Hepatocyte (in vitro differentiated cells): ENCODE measurements at places on chromosomes 2 and 18. TPM values are rescaled to one million over a fixed set of nuclear protein-coding genes. Genes with fewer than 3 reads are reported as not detected.

GRCh38 chr2:220221992-220222391, 594.6 kb downstream of the SLC4A3 start:
- no peaks in the 10 kb centered on the region for H3K27me3 ChIP-seq
- H3K36me3 ChIP-seq = no peaks in the 10 kb centered on the region
- H3K4me1 ChIP-seq = peaks cover 12% of the 10 kb centered on the region
- DNase-seq = no peak
- no peak overlapping the region for H3K4me3 ChIP-seq

ZNF804A gene
- total RNA-seq = 2.3 and 2.4 TPM in 2 replicates

B4GALT6 gene
- 10.3 and 14.1 TPM in 2 replicates for total RNA-seq

SLC19A3 gene
- total RNA-seq = 19.7 and 21.8 TPM in 2 replicates

DNA sequence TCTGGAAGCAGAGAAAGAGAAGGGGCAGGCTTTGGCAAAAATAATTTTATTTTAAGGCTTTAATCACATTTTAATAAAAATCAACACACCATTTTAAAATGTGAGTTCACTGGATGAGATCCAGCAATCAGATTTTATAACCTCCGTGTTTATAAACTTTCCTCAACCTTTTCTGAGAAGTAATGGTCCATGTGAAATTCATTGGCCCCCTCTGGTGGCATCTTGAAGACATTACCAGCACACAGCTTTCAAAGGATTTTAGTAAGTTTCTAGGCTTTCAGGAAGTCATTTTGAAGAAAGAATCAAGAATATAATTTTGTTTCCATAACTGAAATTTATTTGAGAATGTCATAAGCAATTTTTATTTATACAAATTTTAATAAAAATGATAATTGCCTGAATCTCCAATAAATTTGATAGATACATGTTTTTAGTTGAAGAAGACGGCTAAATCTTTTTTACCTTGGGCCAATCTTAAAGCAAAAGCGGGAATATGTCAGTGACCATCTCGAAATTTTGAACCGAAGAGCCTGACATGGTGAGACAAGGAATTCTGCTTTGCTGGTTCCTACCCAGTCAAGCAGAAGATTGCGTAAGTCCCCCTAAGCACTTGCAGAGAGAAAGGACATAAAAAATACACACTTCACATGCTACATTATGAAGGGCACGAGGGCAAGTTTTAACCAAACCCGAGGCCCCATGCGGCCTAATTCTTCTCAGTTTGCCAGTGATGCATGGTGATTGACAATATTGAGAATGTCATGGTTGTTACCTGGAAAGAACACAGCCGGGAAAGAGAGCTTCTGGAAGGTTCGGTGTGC, 128.4 kb upstream of the CBLN2 start:
- H3K4me3 ChIP-seq = no peak overlapping the region
- peak; percentile 63 for DNase-seq
- no peaks in the 10 kb centered on the region for H3K36me3 ChIP-seq
- no peak overlapping the region for H3K27ac ChIP-seq
- H3K4me1 ChIP-seq = no peaks in the 10 kb centered on the region

GRCh38 chr2:129456691-129457090, 522.8 kb upstream of the RAB6C start:
- H3K4me3 ChIP-seq = no peak overlapping the region
- H3K4me1 ChIP-seq = no peaks in the 10 kb centered on the region
- no peak overlapping the region for H3K27ac ChIP-seq
- no peaks in the 10 kb centered on the region for H3K36me3 ChIP-seq
- DNase-seq = no peak
- H3K27me3 ChIP-seq = no peaks in the 10 kb centered on the region

GRCh38 chr2:219017201-219017931, 23.9 kb downstream of the CFAP65 start:
- H3K4me1 ChIP-seq = no peaks in the 10 kb centered on the region
- H3K4me3 ChIP-seq = no peak overlapping the region
- no peaks in the 10 kb centered on the region for H3K36me3 ChIP-seq
- DNase-seq = no peak
- H3K27ac ChIP-seq = no peak overlapping the region
- peaks cover 3% of the 10 kb centered on the region for H3K27me3 ChIP-seq

- H3K27ac ChIP-seq = no peak overlapping the region
- H3K27me3 ChIP-seq = no peaks in the 10 kb centered on the region
- DNase-seq = no peak
- no peaks in the 10 kb centered on the region for H3K36me3 ChIP-seq
- no peak overlapping the region for H3K4me3 ChIP-seq
- H3K4me1 ChIP-seq = peaks cover 17% of the 10 kb centered on the region
Observed at GRCh38 chr2:239829326-239829725, 195.8 kb downstream of the NDUFA10 start.

LONRF2 gene
- total RNA-seq = 1.4 and 1.9 TPM in 2 replicates

- no peaks in the 10 kb centered on the region for H3K36me3 ChIP-seq
- DNase-seq = peak; percentile 56
- no peaks in the 10 kb centered on the region for H3K4me1 ChIP-seq
- H3K27ac ChIP-seq = peak overlapping the region; percentile 35
- no peak overlapping the region for H3K4me3 ChIP-seq
- H3K27me3 ChIP-seq = no peaks in the 10 kb centered on the region
Observed at GRCh38 chr2:146982393-146982846, 862.4 kb upstream of the ACVR2A start.

GRCh38 chr2:142131010-142131669, at the start of gene LRP1B:
Gene LRP1B, minus strand, starts transcription at chr2:142131016. Its CDS starts 287 bp downstream, at chr2:142130729.
- H3K4me1 ChIP-seq = no peaks in the 10 kb centered on the region
- peak within 1 kb of the TSS; percentile 77 for H3K4me3 ChIP-seq
- DNase-seq = peak; percentile 23
- H3K27me3 ChIP-seq = peaks cover 33% of the 10 kb centered on the region
- H3K36me3 ChIP-seq = no peaks in the 10 kb centered on the region

DNA sequence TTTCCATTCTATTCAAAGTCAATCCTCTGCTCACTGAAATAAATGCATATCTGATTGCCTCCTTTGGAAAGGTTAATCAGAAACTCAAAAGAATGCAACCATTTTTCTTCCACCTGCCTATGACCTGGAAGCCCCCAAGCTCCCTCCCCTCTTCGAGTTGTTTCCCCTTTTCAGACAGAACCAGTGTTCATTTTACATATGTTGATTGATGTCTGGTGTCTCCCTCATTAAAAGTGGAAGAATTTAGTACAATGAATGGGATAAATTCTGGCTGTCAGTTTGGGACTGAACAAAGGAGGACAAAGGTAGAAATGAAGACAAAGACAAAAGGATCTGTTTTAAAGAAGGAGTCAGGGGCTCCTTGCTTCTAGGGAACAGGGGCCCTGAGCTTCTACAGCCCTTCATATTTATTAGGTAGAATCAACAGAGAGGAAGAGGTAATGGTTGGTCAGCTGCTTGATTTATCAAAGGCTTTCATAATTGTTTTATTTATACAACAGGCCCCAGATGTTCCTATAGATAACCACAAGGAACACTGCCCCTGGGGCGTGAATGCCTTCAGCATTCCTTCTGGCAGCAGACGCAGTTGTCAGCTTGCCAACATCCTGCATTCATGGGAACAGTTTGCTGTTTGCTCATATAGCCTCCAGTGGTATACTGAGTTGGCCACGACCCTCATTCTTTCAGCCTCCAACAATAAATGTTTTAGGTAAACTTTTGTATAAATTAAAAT, 949.8 kb upstream of the LRATD1 start:
- H3K27ac ChIP-seq = no peak overlapping the region
- DNase-seq = no peak
- no peak overlapping the region for H3K4me3 ChIP-seq

RTP5 gene
- total RNA-seq = not detected in 2 replicates

DNA sequence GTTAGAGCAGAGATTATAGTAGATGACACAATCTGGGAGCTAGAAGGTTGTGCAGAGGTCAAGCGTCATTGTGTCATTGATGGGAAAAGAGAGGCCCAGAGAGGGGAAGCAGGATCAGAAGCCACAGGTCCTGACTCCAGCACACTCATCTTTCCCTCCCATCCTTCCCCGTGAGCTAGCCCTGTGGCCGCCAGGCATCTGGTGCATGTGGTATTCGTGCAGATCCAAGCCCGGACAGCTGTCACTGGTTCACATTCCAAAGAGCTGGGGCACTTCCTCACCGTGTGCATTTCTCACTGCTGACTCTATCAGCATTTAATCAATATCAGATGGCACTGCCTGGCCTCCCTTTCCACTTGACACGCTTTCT, 94.1 kb upstream of the THOC1 start:
- H3K36me3 ChIP-seq = no peaks in the 10 kb centered on the region
- no peak overlapping the region for H3K4me3 ChIP-seq
- peak overlapping the region; percentile 90 for H3K27ac ChIP-seq
- no peaks in the 10 kb centered on the region for H3K27me3 ChIP-seq
- DNase-seq = peak; percentile 65

GRCh38 chr2:39215545-39215944, 28.2 kb downstream of the CDKL4 start:
- H3K4me1 ChIP-seq = no peaks in the 10 kb centered on the region
- DNase-seq = no peak
- no peak overlapping the region for H3K27ac ChIP-seq
- no peaks in the 10 kb centered on the region for H3K27me3 ChIP-seq
- no peak overlapping the region for H3K4me3 ChIP-seq

DNA sequence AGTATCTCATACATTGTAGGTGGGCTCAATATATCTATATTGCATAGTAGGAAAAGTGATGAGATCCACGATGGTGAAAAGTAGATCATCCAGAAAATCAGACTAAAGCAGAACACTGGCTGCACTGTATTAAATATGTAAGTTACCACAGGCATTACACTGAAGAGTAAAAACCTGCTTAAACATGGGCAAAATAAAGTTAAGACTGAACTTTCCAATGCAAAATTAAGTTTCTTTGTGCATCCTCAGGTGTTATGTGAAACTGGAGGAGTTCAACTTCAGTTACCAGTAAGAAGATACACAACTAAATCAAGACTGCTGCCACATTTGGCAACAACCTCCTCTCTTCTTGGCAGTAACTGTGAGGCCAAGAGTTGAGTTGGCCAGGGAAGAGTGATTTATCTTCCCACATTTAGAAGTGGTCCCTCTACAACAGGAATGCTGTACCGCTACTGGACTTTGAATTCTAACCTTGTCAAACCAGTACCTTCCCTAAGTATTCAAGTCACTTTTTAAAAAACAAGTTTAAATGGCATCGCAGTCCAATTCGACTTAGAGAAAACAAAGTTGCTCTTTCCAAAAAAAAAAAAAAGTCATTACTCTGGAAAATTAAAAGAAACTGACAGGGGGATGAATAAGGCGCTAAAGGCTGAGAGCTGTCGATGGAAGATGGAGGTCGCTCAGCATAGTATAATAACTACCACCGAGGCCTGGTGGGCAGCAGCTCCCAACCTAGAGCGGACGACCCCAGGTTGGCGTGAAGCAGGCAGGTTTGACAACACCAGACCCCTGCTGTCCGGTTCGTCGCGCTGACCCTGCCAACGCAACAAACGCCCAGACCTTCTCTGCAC, 1.1 kb downstream of the MAP4K3 start:
- peaks cover 42% of the 10 kb centered on the region for H3K4me1 ChIP-seq
- no peaks in the 10 kb centered on the region for H3K36me3 ChIP-seq
- peak overlapping the region; percentile 98 for H3K27ac ChIP-seq
- DNase-seq = peak; percentile 34
- peak overlapping the region; percentile 79 for H3K4me3 ChIP-seq

DNA sequence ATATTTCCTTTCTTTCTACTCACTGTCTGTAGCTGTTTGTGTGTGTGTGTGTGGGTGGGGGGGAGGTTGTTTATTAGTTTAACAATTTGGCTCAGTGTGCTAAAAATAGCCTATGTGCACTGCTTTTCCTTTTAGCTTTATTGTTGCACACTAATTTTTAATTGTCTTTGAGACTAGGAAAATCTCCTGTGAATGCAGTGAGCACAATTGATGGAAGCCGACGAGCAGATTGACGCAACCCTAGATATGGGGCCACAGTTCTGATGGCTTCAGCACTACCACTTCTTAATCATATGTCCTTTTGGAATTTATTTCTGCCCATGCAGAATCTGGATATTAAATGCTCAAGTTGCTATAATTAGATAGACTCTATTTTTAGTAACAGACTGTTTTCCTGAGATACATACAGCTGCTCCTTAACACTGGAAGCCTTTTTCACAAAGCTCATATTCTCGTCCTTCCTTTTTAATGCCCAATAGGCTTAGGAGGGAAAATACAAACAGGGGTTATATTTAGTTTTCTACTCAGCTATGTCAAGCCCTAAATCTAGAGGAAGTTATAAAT, 109.1 kb downstream of the IRS1 start:
- no peak for DNase-seq
- H3K4me1 ChIP-seq = peaks cover 9% of the 10 kb centered on the region
- H3K4me3 ChIP-seq = no peak overlapping the region
- H3K36me3 ChIP-seq = no peaks in the 10 kb centered on the region

DNA sequence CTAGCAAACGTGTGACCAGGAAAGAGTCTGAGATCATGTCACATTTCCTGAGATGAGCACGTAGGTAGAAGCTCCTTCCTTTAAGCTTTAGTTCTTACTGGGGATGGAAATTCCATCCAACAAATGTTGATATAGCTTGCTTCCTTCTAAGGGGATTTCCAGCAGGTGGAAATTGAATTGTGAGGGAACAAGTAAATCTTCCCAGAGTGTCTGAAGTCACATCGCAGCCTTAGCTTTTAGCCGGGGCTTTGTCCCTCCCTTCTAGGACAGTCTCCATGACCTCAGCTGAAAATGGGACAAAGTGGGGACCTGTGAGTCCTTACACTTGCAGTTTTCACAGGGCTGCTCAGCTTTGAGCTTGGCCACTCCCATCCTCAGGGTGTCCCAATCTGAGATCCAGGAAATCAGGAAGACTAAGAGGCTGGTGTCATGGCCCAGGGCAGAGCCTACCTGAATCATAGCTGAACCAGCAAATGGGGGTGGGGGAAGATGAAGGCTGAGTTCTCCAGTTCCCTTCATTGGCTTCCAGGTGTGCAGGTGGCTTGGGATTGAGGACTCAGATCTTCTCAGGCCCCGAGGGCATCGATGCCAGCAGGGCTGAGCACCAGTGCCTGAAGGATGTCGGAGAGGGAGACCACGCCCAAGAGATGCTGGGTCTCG, 8.3 kb downstream of the PRKAG3 start:
- H3K27me3 ChIP-seq = no peaks in the 10 kb centered on the region
- H3K36me3 ChIP-seq = no peaks in the 10 kb centered on the region
- no peaks in the 10 kb centered on the region for H3K4me1 ChIP-seq
- H3K4me3 ChIP-seq = no peak overlapping the region
- no peak for DNase-seq

SERPINB3 gene
- 0.17 TPM in 1 of 2 replicates, not detected in the other for total RNA-seq

GRCh38 chr2:26640781-26641564, at the start of gene CIB4:
Gene CIB4, minus strand, starts transcription at chr2:26641366. Its CDS starts 52 bp downstream, at chr2:26641314.
- H3K36me3 ChIP-seq = no peaks in the 10 kb centered on the region
- DNase-seq = no peak
- peaks cover 5% of the 10 kb centered on the region for H3K27me3 ChIP-seq
- no peak within 1 kb of the TSS for H3K4me3 ChIP-seq

GRCh38 chr2:30422444-30423040, 24.5 kb upstream of the LCLAT1 start:
- peak; percentile 51 for DNase-seq
- no peaks in the 10 kb centered on the region for H3K36me3 ChIP-seq

DNA sequence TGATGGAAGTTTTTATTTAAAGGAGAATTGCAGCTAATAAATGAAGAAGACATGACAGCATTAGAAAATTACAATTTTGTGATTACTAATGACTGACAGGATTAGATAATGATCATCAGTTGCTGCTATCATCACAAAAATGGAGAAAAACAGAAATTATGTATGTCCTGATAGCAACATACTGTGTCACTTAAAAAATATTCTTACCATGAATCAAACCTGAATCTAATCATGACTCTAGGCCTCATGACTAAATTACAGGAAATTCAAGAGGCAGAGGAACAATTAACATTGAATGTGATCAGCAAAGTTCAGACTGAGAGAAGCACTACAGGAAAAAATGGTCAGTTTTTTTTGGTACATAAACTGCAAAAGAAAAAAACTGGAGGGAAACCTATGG, 147.8 kb downstream of the PMAIP1 start:
- no peaks in the 10 kb centered on the region for H3K27me3 ChIP-seq
- no peak overlapping the region for H3K27ac ChIP-seq
- H3K4me1 ChIP-seq = no peaks in the 10 kb centered on the region
- no peak overlapping the region for H3K4me3 ChIP-seq
